Natural killer cell treated with Interleukin-12 subunit alpha and Interleukin-12 subunit beta and Interleukin-15 and Interleukin-18, amount 100 ng/mL, for 72 hours (primary cell): ENCODE measurements at places on chromosomes 13 and 19.

DNA sequence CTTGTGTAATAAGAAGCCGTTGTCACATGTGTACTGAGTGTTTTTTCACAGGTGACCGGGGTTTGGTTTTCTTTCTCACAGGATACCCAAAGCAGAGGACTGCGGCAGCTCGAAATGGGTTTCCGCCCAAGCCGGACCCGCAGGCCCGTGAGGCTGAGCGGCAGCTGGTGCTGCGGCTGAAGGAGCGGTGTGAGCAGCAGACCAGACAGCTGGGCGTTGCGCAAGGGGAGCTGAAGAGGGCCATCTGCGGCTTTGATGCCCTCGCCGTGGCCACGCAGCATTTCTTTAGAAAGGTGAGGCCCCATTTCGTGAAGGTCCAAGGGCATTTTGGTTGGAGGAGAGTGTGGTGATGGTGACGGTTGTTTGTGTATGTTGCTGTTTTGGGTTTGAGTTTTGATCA, 236.3 kb downstream of the SLC7A1 start:
- no peak overlapping the region for H3K27ac ChIP-seq
- no peaks in the 10 kb centered on the region for H3K4me1 ChIP-seq
- peaks cover 11% of the 10 kb centered on the region for H3K27me3 ChIP-seq

GRCh38 chr19:45153339-45154063, 7.3 kb downstream of the NKPD1 start:
- DNase-seq: no peak
- no peak overlapping the region for H3K27ac ChIP-seq
- peaks cover 11% of the 10 kb centered on the region for H3K4me1 ChIP-seq
- peaks cover 6% of the 10 kb centered on the region for H3K27me3 ChIP-seq
- H3K4me3 ChIP-seq: peak overlapping the region; percentile 73

- no peak overlapping the region for H3K4me3 ChIP-seq
- peaks cover 19% of the 10 kb centered on the region for H3K36me3 ChIP-seq
- peaks cover 4% of the 10 kb centered on the region for H3K4me1 ChIP-seq
- no peak overlapping the region for H3K27ac ChIP-seq
- no peak for DNase-seq
Measured at GRCh38 chr13:26390203-26390602, 136.3 kb downstream of the CDK8 start.

DNA sequence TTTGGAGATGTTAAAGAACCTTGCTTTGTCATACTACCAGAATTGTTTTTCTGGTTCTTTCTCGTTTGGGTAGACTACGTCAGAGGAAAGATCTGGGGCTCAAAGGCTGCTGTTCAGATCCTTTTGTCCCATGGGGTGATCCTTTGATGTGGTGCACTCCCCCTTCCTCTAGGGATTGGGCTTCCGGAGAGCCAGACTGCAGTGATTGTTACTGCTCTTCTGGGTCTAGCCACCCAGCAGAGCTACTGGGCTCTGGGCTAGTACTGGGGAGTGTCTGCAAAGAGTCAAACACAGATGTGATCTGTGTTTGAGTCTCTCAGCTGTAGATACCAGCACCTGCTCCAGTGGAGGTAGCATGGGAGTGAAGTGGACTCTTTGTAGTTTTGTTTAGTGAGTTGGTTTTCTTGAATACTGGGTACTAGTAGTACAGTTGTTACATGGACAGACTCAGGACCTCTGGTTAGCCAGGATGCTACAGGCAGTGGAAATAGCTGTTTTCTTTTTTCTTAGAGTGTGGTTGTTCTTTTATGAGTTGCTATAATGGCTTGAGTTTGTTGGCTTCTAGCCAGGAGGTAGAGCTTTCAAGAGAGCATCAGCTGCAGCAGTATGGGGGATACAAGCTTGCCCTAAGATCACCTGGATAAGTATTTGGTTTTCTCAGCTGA, 34.4 kb downstream of the DNAJC15 start:
- H3K27ac ChIP-seq: peak overlapping the region; percentile 47
- peaks cover 51% of the 10 kb centered on the region for H3K4me1 ChIP-seq
- peaks cover 9% of the 10 kb centered on the region for H3K36me3 ChIP-seq
- no peak for DNase-seq
- H3K4me3 ChIP-seq: peak overlapping the region; percentile 28

DNA sequence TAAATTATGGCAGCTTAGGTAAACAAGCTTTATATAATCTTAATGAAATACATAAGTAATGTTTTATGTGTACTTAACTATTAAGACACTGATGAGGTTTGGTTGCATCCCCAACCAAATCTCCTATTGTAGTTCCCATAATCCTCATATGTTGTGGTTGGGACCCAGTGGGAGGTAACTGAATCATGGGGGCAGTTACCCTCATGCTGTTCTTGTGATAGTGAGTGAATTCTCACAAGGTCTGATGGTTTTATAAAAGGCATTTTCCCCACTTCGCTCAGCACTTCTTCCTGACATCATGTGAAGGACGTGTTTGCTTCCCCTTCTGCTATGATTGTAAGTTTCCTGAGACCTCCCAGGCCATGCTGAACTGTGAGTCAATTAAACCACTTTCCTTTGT, 212.7 kb downstream of the DIAPH3 start:
- H3K27me3 ChIP-seq: no peaks in the 10 kb centered on the region
- no peak for DNase-seq
- no peak overlapping the region for H3K27ac ChIP-seq
- no peaks in the 10 kb centered on the region for H3K4me1 ChIP-seq
- H3K4me3 ChIP-seq: no peak overlapping the region

- H3K27ac ChIP-seq: no peak overlapping the region
- H3K27me3 ChIP-seq: no peaks in the 10 kb centered on the region
- DNase-seq: no peak
- peaks cover 11% of the 10 kb centered on the region for H3K4me1 ChIP-seq
Measured at GRCh38 chr19:1471515-1472160, 7.4 kb downstream of the C19orf25 start.

- H3K4me1 ChIP-seq: no peaks in the 10 kb centered on the region
- H3K27ac ChIP-seq: no peak overlapping the region
Measured at GRCh38 chr13:34751492-34751891, 190.6 kb upstream of the NBEA start.

GRCh38 chr13:45695198-45695730, 6.9 kb upstream of the CBY2 start:
- no peaks in the 10 kb centered on the region for H3K36me3 ChIP-seq
- peaks cover 4% of the 10 kb centered on the region for H3K27me3 ChIP-seq
- peak overlapping the region; percentile 31 for H3K27ac ChIP-seq
- H3K4me3 ChIP-seq: peak overlapping the region; percentile 23
- H3K4me1 ChIP-seq: no peaks in the 10 kb centered on the region
- no peak for DNase-seq
